Uterus (tissue), 4 donors: ENCODE measurements at places on chromosomes 11 and 22. TPM values are rescaled to one million over a fixed set of nuclear protein-coding genes. Genes with fewer than 3 reads are reported as not detected.

- H3K4me1 ChIP-seq: no peaks in the 10 kb centered on the region
- H3K27me3 ChIP-seq: no peaks in the 10 kb centered on the region
- no peak overlapping the region for H3K27ac ChIP-seq
- H3K36me3 ChIP-seq: no peaks in the 10 kb centered on the region
Measured at GRCh38 chr11:113241636-113242054, 72.7 kb upstream of the TTC12 start.

DNA sequence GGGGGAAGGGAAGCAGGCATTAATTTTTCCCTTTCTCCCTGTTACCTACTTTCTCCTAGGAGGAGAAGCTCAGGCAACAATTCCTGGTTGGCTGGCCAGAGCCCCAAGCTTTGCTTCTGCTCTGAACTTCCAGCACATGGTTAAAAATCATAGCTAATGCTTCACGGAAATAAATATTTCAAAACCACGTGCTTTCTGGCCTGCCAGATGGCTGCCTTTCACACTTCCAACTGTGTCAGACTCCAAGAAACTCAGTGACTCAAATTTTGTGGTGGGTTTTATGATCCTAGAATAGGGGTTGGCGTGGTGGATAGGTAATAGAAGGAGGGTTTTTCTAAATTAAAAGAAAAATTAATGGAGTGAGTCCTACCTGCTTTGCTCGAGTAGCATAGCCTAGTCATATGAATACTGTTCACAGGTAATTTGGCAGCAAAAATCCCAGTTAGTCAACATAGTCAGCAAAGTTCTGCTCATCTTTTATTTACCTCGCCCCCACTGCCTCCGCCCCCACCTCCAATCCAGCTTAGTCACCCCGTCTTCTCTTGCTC, 58.6 kb downstream of the SC5D start:
- no peaks in the 10 kb centered on the region for H3K36me3 ChIP-seq
- H3K27ac ChIP-seq: no peak overlapping the region

DNA sequence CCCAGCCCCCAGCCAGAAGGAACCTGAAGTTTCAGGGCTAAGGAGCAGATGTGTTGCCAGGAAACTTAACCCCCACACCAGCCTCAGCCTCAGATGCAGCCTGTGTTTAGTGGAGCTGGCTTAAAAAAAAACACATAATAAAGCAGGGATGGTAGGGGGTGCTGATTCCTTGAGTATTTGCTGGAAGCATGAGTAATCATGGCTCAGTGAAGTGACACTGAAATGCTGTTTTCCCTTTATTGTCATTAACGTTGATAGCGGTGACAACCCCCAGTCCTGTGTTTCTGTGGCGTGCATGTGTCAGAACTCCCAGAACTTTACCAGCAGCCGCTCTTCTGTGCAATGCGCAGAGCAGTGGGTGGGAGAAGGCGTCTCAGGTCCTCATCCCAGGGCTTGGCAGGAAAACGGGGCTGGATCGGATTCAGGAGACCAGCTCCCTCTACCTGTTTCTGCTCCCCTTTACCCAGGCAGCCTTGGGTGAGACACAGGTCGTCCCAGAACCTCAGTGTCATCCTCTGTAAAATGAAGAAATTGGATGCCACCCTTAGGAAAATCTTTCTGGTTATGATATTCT, 1282.1 kb downstream of the TBC1D22A start:
- no peak overlapping the region for H3K4me3 ChIP-seq
- H3K36me3 ChIP-seq: no peaks in the 10 kb centered on the region
- H3K4me1 ChIP-seq: no peaks in the 10 kb centered on the region
- no peak for DNase-seq
- H3K27ac ChIP-seq: no peak overlapping the region

Gene TMX2
- 62.1 TPM for total RNA-seq
